ENCODE measurements at places on chromosomes 1 and 21.
A peak's percentile ranks its signal among the peaks of the same experiment; 100 is the strongest.

DNA sequence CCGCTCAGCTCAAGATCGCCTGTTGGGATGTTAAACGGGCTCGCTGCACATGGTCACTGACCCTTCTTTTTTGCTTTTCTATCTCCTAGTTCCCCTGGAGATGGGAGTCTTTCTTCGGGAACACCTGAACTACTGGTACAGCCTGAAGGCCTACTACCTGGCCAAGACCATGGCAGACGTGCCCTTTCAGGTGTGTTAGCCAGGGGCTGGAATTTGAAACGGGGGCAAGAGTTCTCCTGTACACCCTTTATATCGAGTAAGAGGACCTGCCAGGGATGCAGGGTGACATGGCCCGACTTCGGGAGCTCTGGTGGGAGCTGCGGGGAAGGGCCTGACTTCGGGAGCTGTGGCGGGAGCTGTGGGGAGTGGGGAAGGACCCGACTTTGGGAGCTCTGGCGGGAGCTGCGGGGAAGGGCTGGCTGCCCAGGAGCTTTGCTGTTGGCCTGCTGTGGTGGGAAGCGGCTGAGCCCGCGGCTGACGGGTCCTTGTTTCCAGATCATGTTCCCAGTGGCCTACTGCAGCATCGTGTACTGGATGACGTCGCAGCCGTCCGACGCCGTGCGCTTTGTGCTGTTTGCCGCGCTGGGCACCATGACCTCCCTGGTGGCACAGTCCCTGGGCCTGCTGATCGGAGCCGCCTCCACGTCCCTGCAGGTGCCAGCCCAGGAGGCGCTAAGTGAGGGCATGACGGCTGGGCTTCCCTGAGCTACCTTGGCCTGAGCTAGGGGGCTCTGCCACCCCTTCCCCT is 24.0 kb downstream of the TFF3 start:
- DNase-seq, result no peak

DNA sequence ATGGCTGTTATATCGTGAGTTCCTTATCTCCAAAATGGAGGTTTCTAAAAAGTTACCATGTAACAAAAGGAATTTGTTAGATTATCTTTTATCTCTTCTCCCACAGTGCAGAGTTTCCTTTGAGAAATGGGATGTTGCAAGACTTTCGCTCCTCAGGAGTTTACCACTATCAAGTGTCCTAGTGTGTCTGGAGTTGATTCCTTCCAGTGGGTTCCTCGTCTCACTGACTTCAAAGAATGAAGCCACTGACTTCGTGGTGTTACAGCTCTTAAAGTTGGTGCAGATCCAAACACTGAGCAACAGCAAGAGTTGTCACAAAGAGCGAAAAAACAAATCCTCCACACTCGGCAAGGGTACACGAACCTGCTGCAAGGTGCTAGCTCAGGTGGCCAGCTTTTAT is 37.0 kb downstream of the SPAG17 start:
- no peak for DNase-seq

GRCh38 chr21:45265721-45266517 is 21.8 kb downstream of the POFUT2 start:
- no peak for DNase-seq

DNA sequence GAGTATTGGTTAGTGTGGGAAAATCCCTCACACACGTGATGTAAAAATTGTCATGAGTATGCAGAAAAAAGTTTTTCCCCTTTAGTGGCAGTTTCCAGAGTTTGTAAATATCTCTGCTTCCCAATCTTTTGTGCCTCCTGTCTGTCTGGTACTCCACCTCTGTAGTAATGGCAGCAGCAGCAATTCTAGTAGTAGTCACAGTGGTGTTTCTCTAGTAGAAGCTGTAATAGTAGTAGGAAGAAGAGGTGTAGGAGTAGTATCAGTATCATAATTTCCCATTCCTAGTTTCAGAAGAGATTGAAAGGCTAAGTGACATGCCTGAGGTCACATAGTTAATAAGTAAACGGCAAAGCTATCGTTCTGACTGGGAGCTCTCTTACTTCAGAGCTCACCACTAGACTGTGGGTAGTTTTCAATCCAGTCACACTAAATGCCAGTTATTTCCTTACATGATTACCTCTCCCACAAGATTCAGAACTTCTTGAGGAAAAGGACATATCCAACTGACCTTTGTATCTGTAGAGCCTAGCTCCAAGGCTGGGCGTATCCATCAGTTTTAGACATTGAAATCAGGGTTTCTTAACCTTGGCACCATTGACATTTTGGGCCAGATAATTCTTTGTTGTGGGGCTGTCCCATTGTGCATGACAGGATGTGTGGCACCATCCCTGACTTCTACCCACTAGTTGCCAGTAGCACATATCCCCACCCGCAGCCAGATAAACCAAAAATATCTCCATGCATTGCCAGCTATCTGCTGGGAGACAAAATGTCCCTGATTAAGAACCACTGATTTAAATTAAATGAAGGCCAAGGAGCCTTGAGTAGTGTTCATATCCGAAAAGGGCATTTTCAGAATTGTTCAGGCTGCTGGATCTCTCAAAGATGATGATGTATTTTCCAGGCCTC is 135.9 kb downstream of the FGGY start:
- no peak for DNase-seq

GRCh38 chr1:55478742-55479141 is 263.6 kb upstream of the USP24 start:
- no peak for DNase-seq

DNA sequence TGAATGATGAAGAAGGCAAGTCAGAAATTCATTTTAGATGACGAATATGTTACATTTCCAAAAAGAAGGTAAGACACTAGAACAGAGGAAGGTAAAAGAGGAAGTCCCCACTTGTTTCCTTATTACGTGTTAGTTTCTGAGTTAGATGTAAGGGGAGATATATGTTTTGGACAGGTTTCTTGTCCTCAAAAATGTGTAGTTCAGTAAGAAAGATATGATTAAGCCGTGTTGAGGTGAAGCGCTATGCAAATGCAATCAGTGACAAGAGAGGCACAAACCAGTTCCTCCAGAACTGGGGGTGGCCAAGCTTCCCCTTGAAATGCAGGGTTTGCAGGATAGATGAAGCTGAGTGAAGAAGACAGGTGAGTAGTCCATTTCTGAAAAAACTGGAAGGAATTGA is 293.3 kb upstream of the RUNX1 start:
- no peak for DNase-seq

GRCh38 chr1:47334765-47335435 is 1.3 kb downstream of the CMPK1 start:
- no peak for DNase-seq

- DNase-seq, result no peak
Measured at GRCh38 chr1:32816676-32817158, 441 bp downstream of the YARS1 start.

- DNase-seq, result no peak
Measured at GRCh38 chr1:234718496-234719453, 108.8 kb upstream of the IRF2BP2 start.

DNA sequence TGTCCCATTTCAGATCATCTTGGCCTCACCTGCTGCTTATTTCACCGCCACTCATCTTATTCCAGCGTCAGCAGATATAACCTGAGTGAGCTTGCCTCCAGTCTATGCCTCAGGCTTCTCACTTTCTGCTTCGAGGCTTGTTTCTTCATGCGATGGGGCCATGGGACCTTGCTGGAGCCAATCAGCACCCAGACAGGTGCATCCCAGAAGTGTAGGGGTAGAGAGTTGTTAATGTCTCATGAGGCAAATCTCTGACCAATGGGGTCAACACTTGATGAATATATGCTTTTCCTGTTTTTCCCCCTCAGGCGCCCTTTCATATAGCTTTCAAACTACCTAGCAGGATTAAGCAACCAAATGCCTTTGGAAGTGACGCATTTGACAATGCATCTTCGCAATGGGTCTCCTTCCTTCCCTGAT is 935 bp upstream of the YIPF1 start:
- no peak for DNase-seq

DNA sequence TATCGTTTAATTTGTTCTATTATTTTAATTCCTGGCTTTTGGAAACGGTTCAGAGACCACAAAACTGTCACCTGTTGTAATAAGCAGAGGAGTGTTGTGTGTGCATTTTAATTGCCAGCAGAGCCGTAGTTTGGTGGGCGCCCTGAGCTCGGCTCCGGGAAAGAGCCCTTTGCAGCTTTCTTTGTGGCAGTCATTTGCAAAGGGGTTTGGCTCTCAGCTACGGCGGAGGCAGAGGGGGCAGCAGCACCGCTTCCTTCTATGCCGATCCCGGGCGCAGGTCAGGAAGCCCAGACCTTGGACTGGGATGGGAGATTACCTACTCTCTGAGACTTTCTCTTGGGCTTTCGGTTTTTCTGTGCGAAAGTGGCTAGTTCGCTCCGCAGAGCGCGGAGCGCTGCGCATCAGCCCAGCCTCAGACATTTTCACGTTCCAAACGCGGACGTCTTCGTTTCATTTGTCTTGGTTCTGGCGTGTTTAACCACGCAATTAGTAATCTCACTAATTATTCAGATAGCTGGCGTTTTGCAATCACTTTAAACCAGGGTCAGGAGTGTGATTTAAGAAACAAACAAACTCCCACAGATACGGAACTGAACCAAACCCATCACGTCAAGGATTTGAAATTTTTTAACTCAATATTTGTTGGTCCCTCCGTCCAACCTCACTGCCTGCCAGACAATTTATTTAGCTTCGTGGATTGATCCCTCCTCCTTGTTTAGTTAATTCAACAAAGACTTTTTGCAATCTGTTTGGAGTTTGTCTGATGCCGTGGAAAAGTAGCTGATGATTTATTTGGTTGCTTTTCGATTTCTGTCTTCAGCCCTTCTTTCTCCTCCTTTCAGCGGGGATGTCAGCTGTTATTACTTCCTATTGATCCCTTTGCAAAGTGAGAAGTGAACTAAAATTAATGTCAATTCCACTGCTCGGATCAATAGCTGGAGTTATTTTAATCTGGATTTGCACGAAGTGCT is 3.9 kb downstream of the RNF220 start:
- DNase-seq, result peak; percentile 14

DNA sequence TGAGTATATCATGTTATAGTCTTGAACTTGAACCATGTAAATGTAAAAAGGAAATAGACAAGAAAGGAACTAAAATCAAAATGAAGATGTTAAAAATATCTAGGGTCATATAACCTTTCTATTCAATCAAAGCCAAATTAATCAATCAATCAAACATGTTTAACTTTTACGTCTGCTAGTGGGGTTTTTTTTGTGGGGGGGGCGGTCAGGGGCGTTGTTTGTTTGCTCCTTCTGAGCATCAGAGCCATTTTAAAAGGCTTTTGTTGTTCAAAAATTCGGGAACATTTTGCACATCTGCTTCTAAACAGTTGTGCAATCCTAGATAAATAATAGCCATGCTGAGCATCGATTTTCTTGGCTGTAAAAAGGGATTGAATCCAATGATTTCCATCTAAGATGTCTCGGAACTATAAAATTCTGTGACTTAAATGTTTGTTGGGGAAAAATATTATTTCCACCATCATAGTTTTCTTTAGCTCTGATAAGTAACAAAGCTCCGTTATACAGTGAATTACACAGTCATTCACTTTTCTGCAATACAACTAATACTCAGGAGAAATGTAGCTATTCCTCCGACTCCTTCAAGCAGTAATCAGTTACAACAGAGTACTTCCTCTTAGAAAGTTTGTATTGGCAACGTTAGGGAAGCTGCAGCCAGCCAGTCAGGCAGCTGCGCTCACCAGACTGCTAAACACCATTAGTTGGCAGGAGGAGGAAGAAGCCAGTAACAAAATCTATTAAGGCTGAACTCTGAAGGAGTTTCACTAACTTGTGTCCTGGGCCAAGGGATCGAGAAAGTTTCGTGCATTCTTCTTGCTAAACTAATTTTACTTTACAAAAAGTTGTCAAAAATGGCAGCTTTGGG is 2.2 kb downstream of the SPATA6 start:
- DNase-seq, result peak; percentile 48

GRCh38 chr1:55420929-55421716 is 206.0 kb upstream of the USP24 start:
- no peak for DNase-seq

DNA sequence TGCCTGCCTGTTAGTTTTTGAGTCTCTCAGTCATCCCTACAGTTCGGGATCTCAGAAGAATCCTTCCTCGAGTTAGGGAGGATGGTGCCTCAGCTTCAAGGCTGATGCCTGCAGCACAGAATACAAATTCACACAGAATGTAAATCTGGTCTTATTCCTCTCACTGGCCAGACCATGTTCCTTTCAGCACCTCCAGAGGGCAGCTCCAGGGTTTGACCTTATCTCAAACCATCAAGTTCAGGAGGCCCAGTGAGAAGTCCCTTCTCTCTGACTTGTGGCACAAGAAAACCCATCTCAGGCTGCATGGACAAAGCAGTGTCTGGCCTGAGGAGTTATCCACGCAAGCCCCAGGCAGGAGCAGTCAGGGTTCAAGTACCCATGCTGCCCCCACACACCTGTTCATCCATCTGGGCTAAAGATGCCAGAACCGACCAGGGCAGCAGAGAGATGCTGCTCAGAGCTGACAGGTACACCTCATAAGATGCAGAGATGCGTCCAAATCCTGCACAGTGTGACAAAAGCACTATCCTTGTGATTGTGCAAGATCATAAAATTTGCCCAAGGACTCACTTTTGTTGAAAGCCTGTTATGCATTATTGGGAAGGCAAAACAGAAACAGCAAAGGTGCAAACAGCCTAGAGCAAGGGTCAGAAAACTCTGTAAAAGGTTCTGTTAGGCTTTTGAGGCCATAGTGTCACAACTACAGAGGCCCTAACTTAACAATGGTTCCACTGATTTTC is 49.8 kb downstream of the BCAR3 start:
- no peak for DNase-seq

GRCh38 chr1:78797108-78797781 is 147.6 kb downstream of the IFI44 start:
- no peak for DNase-seq

- peak; percentile 41 for DNase-seq
Measured at GRCh38 chr1:63322944-63323864, 837 bp downstream of the FOXD3 start.

- DNase-seq, result no peak
Measured at GRCh38 chr1:43493661-43494450, 36.8 kb upstream of the PTPRF start.

- DNase-seq, result no peak
Measured at GRCh38 chr1:98342566-98342965, 319.0 kb upstream of the SNX7 start.

GRCh38 chr1:46181343-46182260 is 5.3 kb upstream of the P3R3URF start:
- DNase-seq, result no peak

Measured in CD4-positive, alpha-beta T cell treated with Interleukin-4 for 1 hour (primary cell).